ENCODE measurements at places on chromosomes 5 and 9.

- DNase-seq: peak; percentile 21
These were observed 786 bp upstream of the NTNG2 start for GRCh38 chr9:132160802-132161742.

GRCh38 chr5:78731884-78732283, 83.3 kb upstream of the LHFPL2 start:
- no peak for DNase-seq

GRCh38 chr5:136674178-136674577, 308.8 kb upstream of the TRPC7 start:
- no peak for DNase-seq

- peak; percentile 75 for DNase-seq
These were observed 110.4 kb downstream of the NFIB start for GRCh38 chr9:14203356-14204056.

- no peak for DNase-seq
These were observed 302.1 kb downstream of the PARP8 start for GRCh38 chr5:50968356-50969149.

- no peak for DNase-seq
These were observed 275.5 kb downstream of the GLIS3 start for GRCh38 chr9:4024281-4024777.

- DNase-seq: no peak
These were observed 29.7 kb upstream of the CER1 start for GRCh38 chr9:14752271-14752670.

DNA sequence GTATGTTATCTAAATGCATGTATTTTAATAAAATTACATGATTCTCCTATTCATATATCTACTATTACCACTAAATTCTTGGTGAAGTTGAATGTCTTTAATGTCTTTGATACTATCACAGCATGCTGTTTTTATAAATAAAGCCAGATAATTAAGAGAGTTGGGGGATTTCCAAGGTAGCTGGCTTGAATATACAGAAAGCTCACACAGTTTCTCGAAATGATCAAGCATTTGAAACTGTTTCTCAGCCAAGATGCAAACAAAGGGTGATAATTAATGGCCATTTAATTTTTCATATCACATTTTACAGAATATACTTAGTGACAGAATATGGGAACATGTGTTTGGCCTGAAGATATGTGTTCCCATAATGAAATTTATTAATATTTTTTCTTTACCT, 145.6 kb upstream of the CDH12 start:
- DNase-seq: no peak

DNA sequence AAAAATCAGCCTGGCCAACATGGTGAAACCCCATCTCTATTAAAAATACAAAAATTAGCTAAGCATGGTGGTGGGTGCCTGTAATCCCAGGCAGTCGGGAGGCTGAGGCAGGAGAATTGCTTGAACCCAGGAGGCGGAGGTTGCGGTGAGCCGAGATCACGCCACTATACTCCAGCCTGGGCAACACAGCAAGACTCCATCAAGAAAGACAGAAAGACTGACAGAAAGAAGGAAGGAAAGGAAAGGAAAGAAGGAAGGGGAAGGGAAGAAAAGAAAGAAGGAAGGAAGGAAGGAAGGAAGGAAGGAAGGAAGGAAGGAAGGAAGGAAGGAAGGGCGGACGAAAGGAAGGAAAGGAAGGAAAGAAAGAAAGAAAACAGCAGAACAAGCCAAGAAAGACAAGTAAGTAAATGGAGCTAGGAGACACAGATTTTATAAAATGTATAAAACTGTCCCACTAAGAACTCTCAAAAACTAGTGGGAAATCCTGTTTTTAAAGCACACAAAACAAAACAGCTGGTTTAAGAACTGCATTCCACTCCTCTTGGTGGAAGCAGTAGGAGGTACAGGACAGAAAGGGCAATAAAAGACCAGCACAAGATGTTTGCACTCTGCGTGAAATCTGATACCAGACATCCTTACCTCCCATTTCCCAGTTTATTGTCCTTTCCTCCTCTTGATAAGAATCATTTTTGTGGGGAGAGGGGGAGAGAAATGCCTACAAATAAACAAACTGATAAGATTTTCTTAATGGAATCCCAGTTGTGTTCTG, 46.7 kb downstream of the MYO10 start:
- DNase-seq: no peak

- DNase-seq: no peak
These were observed 167.7 kb downstream of the RGS3 start for GRCh38 chr9:113631137-113631765.

- DNase-seq: no peak
These were observed 8.8 kb downstream of the BARHL1 start for GRCh38 chr9:132591244-132591643.

DNA sequence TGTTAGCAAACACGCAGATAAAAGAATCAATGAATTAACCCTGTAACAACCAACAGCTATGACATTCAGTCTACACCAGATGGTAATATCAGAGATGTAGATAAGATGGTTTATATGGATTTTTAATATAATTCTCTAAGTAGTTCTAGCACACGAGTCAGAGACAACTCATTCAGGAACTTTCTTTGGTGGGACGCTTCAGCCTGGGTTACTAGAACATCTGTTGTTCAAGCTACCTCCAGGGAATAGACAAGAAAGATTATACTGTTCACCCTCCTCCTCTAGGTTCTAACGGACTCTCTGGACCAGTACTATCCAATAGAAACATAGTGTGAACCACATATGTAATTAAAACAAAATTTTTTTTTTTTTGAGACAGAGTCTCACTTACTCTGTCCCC, 73.8 kb downstream of the RAPGEF1 start:
- no peak for DNase-seq

DNA sequence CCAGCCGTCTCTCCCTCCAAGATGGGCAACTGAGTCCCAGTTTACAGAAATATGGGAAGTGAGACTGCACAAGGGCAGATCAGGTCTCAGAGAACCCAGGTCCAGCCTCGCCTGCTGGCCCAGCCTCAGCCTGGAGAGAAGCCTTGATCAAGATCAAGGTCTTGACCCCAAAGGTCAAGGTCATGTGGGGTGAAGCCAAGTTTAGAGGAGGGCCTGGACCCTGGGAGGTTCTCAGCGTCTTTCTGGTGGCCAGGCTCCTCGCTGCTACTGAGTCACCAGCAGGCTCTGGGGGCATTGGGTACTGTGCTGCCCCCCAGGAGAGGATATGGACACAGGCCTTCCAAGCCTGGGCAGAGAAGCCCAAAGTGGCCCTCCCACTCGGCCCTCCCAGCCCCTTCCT, 8.8 kb downstream of the IPPK start:
- DNase-seq: no peak

DNA sequence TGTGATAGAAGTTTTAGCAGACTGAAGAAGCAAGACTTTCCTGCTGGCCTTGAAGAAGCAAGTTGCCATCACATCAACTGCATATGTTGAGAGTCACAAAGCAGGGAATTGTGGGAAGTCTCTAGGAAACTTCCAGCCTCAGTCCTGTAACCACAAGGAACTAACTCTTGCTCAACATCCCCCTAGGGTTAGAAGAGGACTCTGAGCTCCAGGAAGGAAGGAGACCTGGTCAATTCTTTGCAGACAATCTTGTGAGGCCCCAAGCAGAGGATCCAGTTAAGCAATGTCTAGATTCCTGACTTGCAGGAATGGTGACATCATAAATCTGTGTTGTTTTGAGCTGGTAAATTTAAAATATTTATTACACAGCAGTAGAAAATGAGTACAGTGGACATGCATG, 18.6 kb upstream of the ZNF366 start:
- no peak for DNase-seq
